ENCODE measurements at places on chromosomes 12 and 14.

GRCh38 chr12:17214929-17215328 is 609.0 kb upstream of the LMO3 start:
- DNase-seq: no peak

- DNase-seq: no peak
These were observed 42.2 kb downstream of the PLXNC1 start for GRCh38 chr12:94190623-94191022.

DNA sequence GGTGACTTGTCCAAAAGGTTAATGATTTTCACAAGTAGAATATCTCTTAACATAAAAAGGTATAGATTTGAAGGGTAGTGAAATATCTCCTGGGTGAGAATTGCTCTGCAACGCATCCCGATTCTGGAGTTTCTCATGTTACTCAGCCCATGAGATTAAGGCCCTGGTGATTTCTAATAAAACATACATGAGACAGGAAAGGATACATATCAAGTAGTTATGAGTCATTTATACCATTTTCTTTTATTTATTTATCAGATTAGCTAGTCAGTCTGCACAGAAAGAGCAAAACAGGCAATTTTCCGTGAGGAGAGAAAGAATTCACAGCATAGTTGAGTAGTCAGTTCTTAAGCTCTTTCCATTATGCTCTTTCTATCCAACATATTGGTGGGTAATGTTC is 535.6 kb upstream of the ATP2B1 start:
- DNase-seq: no peak

- DNase-seq: no peak
These were observed 239.4 kb upstream of the TMTC1 start for GRCh38 chr12:30023186-30023585.

- no peak for DNase-seq
These were observed 11.4 kb downstream of the CLECL1 start for GRCh38 chr12:9721394-9722092.

DNA sequence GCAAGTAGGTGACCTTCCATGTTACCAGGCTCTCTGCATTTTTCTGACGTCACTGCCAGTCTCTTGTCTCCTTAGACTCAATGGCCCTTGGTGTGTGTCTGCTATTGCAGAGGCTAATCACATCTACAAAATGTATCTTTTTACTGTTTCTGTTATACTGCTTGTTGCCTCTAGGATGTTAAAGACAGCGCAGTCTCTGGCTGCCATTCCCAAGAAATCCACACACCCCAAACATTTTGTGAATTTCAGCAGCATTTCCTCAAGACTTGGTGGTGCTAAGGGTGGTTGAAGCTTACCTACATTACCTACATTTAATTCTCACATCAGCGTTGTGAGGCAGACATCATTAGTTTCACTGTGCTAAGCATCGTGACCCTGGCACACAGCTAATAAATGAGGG is 87.2 kb downstream of the C12orf75 start:
- DNase-seq: no peak

DNA sequence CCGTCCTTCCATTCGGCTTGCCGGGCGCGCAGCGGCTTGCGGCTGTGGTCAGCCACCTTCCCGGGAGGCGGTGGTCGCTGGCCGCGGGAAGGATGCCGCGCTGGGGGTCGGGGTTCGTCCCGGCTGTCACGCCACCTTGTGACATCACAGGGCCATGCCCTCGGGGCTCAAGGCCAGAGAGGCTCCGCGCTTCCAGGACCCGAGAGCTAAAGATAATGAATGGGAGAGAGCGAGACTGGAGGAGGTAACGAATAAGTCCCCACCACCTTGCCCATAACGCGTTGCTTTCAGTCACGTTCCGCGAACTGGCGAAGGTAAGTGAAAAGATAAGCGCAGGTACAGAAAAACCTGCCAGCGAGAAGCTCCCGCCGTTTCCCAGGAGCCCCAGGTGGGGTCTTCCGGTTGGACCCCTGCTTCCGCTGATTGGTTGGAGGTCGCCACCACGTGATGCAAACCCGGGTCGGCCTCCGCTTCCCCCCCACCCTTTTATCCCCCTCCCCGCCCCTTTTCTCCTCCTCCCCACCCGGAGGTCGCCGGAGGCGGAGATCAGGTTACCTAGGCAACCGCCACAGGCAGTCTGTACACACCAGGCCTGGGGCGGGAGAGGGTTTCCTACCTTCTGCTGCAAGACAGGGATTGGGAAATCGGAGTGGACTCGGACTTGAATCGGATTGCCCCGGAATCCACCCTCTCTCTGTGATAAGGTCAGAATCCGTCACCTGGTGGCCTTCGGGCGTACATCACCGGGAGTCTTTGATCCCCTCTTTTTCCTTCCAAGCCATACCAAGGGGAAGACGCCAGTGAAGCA is at the start of gene LRRC9:
LRRC9 (plus strand) TSS at position 575 of the 808 bp plus-strand sequence.
- no peak for DNase-seq

GRCh38 chr12:93279565-93280412 is 97.9 kb upstream of the NUDT4 start:
- no peak for DNase-seq

GRCh38 chr12:68440068-68440581 is 108.0 kb upstream of the MDM1 start:
- DNase-seq: no peak

GRCh38 chr12:86331012-86331411 is 74.8 kb upstream of the MGAT4C start:
- DNase-seq: no peak

- no peak for DNase-seq
These were observed 109.5 kb downstream of the SINHCAF start for GRCh38 chr12:31216479-31216878.

GRCh38 chr14:92719421-92719820 is 29.0 kb downstream of the LGMN start:
- DNase-seq: no peak

GRCh38 chr12:80707126-80707829 is at the start of gene MYF6:
TSS of gene MYF6 (plus strand) at chr12:80707634. CDS start at chr12:80707720, 86 bp downstream.
- DNase-seq: no peak

- DNase-seq: no peak
These were observed 484 bp downstream of the ALKBH1 start for GRCh38 chr14:77707355-77707723.

DNA sequence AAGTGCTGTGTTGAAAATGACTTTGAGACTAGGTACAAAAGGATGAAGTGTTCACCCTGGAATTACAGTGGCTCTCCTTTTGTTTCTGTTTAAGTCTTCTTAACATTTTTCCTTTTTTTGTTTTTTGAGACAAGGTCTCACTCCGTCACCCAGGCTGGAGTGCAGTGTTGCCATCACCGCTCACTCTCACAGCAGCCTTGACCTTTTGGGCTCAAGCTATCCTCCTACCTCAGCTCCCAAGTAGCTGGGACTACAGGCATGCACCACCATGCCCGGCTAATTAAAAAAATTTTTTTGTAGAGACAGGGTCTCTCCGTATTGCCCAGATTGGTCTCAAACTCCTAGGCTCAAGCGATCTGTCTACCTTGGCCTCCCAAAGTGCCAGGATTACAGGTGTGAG is 20.1 kb downstream of the ERC1 start:
- DNase-seq: no peak

DNA sequence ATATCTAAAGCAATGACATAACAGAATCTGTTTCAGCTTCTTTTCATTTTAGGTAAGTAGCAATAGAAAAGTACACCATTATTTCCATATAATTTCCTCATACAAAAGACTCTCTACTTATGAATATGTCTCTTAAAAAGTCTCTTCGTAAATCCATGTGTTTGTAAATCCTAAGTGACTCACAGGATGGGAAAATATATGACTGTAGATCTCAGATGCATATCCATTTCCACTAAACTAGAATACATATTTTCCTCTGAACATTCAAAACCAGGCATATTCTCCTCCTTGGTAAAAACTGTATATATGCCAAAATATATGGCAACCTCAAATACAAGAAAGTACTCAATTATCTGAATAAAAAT is 93.6 kb downstream of the TXNDC16 start:
- DNase-seq: no peak

GRCh38 chr14:101114726-101115515 is 211.4 kb upstream of the RTL1 start:
- no peak for DNase-seq

GRCh38 chr12:9118158-9118557 is 2.4 kb upstream of the A2M start:
- no peak for DNase-seq

- DNase-seq: no peak
These were observed 25.2 kb downstream of the NID2 start for GRCh38 chr14:52043690-52044089.

GRCh38 chr12:108016022-108016564 is 113.0 kb upstream of the WSCD2 start:
- no peak for DNase-seq

GRCh38 chr12:23742574-23742973 is 206.9 kb downstream of the SOX5 start:
- DNase-seq: no peak

- no peak for DNase-seq
These were observed 19.4 kb downstream of the NUMB start for GRCh38 chr14:73438993-73439392.

DNA sequence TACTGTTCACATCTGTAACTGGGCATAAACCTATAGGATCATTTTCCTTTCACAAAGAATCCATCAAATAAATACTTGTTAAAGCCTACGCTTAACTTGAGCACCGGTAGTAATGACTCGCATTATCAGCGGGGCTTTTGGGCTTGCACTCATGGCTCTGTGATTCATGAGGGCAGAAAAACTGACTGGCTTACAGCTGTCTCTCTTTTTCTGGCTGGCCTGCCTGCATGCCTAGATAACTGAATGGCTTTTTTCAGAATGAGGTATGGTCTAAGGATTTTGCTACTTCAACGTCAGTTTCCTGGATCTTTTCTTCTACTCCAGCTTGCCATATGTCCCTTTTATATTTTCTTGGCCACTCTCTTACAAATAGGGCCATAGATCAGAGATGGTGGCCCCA is 531.1 kb downstream of the NRXN3 start:
- no peak for DNase-seq

GRCh38 chr12:51122844-51123243 is 39.4 kb upstream of the CSRNP2 start:
- no peak for DNase-seq

- no peak for DNase-seq
These were observed 32.0 kb upstream of the FGD4 start for GRCh38 chr12:32367381-32367780.

- DNase-seq: no peak
These were observed 78.9 kb downstream of the SNAPC1 start for GRCh38 chr14:61841145-61841544.

GRCh38 chr14:104680056-104680805 is 9.2 kb upstream of the INF2 start:
- no peak for DNase-seq

DNA sequence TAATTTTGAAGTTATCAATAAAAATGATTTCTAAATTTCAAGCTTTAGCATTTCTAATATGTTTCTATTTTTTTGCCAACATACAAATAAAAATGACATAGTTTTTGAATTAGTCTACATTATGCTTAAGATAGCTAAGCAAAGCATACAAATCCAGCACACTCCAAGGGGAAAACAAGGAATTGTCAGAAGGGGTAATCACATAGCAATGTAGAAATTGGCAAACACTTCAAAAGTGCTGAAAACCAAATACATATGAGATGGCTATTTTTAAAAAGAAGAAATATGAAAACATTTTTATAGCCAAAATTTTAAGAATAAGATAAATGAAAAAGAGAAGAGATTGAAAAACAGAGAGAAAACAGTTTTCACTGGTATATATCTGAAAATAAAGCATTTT is 308.0 kb downstream of the SLC6A15 start:
- no peak for DNase-seq

- peak; percentile 8 for DNase-seq
These were observed 193.5 kb upstream of the CNOT2 start for GRCh38 chr12:70049596-70050360.

GRCh38 chr14:22313172-22313801 is 275.7 kb downstream of the DAD1 start:
- no peak for DNase-seq

DNA sequence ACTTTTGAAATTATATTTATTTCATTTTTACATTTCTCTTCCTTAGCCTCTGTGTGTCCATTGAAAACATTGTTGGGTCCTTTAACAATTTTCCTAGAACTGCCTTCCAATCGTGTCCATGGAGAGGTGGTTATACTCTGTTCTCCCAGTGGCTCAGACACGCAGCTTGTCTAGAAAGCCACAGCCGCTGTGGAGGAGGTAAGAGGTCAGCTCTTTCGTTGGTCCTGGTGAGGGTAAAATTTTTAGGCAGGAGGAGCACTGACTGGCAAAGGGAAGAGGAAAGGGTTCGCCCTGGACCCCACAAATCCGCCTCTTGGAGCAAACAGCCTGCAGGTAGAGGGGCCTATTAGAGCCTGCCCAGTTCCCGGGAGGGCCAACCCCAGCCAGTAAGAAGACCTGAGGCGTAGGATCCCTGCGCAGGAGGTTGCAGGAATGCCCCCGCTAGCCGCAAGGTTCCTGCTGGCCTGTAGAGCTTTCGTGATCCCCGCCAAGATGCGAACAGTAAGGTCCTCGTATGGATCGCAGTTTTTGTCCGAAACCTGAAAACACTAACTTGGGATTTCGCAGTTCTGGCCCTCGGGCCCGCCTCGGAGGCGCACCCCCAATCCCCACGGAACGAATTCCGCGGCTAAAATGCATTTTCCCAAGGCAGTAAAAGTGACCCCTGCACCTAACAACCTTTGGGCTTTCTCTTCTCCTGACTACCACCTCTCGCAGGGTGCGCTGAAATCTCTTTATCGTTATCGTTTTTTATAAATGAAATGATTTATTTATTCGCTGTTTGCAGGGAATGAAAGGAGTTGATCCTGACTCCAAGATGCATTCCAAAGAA is 7.5 kb upstream of the PAX9 start:
- no peak for DNase-seq

DNA sequence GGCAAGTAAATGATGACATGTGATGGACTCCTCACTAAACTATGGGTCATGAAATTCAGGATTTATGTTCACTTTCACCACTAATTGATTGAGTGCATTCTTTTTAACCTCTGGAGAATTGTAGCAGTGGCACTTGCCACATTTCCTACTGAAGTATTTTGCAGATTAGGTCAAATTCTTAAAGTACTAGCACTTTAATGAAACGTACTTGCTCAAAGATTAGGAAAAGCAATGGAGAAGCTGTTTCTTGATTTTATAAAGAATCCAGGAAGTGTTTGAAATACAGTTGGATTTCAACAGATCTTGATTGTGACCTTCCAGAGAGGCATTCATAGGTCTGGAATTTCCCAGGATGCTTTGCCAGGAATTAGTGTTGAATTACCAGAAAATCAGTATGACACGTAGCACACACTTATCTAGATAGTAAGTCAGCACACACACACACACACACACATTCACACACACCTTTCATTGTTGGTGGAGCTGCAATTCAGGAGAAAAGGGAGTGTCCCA is 162.6 kb downstream of the MYRFL start:
- DNase-seq: no peak

DNA sequence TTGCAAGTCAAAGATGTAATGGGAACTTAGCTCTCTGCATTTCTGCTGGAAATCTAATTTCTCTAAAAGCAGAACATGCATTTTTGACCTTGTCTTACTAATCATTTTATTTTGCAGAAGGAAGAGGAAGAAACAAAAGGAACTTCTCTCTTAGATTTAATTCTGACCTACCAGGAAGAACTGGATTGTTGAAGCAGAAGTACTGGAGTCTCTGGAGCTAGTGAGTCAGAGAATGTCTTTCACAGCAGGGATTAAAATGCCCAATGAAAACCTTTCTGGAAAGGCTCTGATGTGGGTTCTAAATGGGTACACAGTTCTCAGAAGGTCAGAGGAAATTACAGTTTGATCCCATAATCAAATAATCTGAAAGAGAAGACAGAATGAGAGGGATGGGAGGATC is 70.8 kb upstream of the GNG2 start:
- no peak for DNase-seq
